ENCODE measurements at places on chromosomes 16 and 17. TPM values are rescaled to one million over a fixed set of nuclear protein-coding genes. Genes with fewer than 3 reads are reported as not detected.
A peak's percentile ranks its signal among the peaks of the same experiment; 100 is the strongest.

GRCh38 chr17:40602445-40603443 lies 37.5 kb upstream of the CCR7 start:
- no peak for DNase-seq

DNA sequence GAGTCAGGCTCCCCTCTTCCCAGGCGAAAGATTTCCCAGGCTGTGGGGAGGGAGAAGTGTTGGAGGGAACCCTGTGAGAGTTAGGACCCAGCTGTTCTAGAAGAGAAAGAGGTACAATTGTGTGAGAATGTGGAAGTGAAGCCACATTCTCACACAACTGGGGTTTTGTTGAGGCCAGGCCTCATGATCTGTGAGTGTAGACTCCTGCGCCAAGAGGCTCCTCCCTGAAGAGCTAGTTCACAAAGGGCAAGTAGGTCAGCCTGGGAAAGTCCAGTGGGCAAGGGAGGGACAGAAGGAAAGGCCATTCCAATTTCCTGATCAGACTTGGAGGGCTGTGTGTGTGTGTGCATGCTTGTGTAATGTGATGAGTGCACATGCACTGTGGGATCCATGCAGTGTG lies 15.2 kb downstream of the CD300LF start:
- no peak for DNase-seq

DNA sequence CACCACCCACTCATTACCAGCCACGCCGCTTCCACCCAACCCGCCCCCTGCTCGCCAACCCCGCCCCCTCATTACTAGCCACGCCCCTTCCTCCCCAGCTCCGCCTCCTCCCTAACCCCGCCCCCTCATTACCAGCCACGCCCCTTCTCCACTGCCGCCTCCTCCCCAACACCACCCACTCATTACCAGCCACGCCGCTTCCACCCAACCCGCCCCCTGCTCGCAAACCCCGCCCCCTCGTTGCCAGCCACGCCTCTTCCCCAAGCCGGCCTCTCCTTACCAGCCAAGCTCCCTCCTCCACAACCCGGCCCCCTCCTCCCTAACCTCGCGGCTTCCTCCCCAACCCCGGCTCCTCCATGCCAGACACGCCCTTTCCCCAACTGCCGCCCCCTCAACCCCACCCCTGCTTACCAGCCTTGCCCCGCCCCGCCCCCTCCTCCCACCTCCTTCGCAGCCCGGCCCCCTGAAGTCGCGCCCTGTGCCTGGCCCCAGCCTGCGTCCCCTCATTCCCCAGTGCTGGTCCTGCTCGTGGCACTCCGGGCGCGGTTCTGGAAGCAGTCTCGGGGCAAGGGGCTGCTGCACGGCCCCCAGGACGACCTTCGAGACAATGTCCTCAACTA lies 7.3 kb downstream of the SLC22A31 start:
- DNase-seq = peak; percentile 75

- no peak for DNase-seq
Observed at GRCh38 chr17:8095361-8095760, 7.8 kb upstream of the ALOX12B start.

GRCh38 chr17:48335858-48336500 lies 94.0 kb downstream of the SKAP1 start:
- DNase-seq = no peak

GRCh38 chr17:78294776-78295175 lies 63.3 kb downstream of the TMEM235 start:
- DNase-seq = no peak

GRCh38 chr17:77884019-77884418 lies 74.5 kb upstream of the TNRC6C start:
- DNase-seq = no peak

GRCh38 chr16:14132696-14133048 lies 61.6 kb downstream of the MRTFB start:
- no peak for DNase-seq

GRCh38 chr16:19486750-19487325 lies 35.1 kb downstream of the GDE1 start:
- DNase-seq = no peak

GRCh38 chr16:11642765-11643116 lies 25.5 kb upstream of the SNN start:
- no peak for DNase-seq

- DNase-seq = no peak
Observed at GRCh38 chr16:83797013-83797412, 10.8 kb upstream of the HSBP1 start.

GRCh38 chr16:88558457-88559442 lies 11.5 kb upstream of the ZC3H18 start:
- peak; percentile 85 for DNase-seq

DNA sequence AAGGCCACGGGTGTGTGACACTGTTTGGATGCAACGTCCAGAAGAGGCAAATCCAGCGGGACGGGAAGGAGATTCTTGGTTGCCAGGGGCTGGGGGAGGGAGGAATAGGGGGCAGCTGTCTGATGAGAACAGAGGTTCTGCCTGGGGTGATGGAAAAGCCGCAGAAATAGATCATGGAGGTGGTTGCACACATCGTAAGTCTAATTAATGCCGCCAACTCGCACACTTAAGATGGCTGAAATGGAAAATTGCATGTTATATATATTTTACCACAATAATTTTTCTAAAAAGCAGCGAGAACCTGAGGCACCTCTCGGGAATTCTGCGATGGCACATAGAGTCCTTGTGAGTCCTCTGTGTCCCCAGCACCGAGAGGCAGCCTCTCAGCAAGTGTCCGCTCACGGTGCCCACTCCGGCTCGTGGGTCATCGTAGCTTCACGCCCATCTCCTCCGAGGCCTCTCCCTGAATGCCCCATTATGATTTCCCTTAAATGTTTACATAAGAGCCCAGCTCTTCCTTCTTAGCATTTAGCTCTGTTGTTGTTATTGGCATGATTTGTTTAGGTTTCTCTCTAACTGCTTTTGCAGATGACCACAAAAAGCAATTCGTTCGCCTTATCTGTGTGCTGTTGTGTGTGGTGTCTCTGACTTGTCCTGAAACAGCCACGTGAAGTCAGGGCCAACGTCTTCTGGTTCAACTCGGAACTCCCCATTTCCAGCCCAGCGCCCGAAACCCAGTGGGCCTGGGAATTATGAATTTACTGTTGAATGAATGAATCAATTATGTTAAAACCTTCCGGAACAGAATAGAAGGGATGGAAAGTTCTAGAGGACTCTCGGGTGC lies 7.7 kb downstream of the WFDC1 start:
- no peak for DNase-seq

- DNase-seq = no peak
Observed at GRCh38 chr17:67157732-67158639, 87.0 kb downstream of the HELZ start.

- no peak for DNase-seq
Observed at GRCh38 chr17:48484850-48485249, 46.0 kb downstream of the HOXB1 start.

DNA sequence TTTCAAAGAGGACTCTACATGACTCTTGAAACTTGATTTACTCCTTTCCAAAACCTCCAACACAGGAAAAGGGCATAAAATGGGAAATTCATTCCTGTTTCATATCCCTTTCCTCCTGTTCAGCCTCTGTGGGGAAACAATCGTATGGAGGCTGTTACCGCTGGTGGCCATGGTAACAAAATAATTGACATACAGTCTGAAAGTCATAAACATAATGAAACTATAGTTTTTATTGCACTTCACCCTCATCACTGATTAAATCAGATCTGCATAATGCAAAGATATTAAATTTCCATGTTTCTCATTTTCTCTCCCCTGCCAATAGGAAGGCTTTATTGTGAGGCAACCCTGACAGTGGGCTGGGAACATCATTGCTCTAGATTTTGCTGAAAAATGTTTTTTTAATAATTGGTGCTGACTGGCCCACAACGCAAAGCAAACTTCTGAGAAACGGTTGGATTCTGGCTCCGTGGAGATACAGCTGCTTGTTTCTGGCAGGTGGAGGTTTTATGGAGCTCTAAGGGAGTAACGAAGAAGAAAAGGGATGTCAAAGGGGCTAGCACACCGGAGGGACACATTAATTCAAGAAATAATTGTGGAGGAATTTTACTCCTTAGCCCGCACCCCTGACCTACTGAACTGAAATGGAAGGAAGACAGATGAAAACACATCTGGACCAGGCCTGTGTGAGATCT lies 154.2 kb upstream of the SHISA6 start:
- DNase-seq = no peak

- no peak for DNase-seq
Observed at GRCh38 chr16:58801838-58802237, 67.7 kb upstream of the GOT2 start.

- DNase-seq = no peak
Observed at GRCh38 chr16:65037556-65037955, 84.3 kb downstream of the CDH11 start.

DNA sequence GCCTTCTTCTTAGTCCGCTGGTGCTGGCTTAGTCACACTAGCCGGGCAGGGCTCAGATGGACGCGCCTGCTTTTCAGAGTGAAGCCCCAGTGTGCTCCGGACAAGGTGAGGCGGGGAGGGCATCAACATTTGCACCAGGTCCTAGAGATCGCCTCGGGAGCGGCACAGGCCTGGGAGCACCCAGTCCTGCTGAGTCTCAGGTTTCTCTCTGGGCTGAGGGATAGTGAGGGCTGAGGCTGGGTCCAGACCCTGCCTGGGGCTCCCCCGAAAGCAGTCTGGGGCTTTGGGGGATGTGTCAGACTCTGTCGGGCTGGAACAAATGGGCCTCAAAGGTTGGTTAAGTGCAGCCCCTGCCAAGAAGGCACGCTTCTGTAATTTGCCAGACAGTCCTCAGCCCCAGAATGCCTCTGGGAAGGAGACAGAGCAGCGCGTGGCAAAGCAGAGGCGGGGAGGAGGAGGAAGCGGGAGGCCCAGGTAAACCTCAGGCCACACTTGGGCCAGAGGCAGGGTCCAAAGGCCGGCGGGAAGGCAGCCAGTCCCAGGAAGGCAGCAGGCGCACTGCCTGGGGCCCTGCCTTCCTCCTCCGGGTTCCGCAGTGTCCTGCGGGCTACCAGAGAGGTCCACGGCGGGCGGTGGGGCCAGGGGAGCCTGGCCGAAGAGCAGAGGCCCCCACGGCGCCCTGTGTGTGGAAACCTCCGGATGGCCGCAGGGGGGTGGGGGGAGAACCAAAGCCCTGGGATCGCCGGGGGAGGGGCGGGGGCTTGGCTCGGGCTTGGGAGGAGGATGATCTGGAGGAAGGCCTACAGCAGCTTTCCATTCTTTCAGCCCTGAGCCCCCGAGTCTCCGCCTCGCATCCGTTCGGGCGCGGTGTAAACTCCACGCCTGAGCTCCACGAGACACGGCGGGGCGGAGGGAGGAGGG lies 39.5 kb upstream of the ATP2A3 start:
- DNase-seq = peak; percentile 94

GRCh38 chr17:42792545-42792944 lies 6.0 kb downstream of the COA3 start:
- no peak for DNase-seq

GRCh38 chr16:50453446-50453845 lies 84.7 kb upstream of the BRD7 start:
- no peak for DNase-seq

DNA sequence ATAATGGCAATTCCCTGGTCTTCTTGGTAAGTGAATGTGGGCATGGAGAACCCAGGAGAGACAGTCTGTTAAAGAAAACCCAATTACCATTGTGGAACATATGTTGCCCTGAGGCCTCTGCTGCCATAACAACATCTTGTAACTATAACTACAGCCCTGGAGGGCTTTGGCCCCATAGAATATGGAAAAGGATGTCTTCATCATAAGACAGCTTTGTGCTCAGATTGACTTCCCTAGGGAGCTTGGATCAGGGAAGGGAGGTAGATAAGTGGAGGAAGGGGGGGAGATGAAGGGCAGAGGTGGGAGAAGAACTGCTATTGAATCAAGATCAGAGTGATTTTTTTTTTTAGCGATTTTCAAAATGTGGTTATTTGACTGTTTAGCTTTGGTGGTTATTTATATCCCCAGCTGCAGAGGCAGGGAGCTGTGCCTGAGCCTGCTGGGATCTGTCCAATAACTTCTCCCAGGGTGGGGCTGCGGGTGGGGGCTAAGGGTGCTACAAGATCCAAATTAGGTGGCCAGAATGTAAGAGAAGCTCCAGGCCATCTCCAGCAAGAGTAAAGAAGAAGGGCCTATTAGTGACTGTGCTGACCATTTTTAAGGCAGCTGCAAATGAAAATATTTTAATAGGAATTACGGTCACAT lies 5.3 kb upstream of the KAT7 start:
- DNase-seq = no peak

GRCh38 chr17:1216217-1217088 lies 36.7 kb upstream of the ABR start:
- no peak for DNase-seq

- peak; percentile 77 for DNase-seq
Observed at GRCh38 chr17:55421179-55421934, at the start of gene MMD. Gene MMD (minus strand): TSS chr17:55421835. CDS start chr17:55421695, 140 bp downstream.

DNA sequence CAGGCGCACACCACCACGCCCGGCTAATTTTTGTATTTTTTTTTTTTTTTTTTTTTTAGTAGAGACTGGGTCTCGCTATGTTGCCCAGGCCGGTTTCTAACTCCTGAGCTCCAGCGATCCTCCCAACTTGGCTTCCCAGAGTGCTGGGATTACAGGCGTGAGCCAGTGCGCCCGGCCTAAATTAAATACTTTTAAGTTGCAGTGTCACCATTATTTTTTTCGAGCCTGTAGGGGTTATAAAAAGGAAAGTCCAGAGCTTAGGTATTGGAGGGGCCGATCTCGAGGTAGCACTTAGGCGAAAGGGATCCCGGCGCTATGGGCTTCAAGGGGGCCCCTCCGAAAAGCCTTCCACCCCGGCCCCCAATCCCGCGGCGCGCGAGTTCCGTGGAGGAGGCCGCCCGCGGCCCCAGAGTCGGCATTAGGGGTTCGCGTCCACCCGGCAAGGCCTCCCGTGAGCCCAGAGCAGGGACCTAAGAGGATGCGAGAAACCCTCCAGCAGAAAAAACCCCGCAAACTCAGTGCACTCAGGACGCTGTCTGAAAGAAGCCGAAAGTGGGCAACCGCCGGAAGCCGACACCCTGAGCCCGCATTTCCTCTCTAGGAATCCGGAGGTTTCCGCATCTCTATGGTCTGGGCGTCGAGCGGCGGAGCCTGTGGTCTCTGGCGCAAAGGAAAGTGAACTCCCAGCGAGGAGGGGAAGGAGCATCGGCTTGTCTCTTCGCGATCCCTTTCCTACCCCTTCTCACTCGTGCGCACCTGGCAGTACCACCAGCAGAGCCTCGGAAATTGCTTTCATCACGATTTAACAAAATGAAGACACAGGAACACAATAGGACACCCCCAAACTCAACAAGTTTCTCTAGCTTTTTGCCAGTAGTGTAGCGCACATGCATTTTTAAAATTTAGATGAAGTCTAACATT lies 14.1 kb upstream of the RGS9 start:
- DNase-seq = peak; percentile 90

The TBX6 gene
- 0.85 TPM for total RNA-seq

The MVP gene
- 450 TPM for total RNA-seq

The PIMREG gene
- total RNA-seq = 4.3 TPM

The METTL22 gene
- 26.8 TPM for total RNA-seq

The TNK1 gene
- 18.0 TPM for total RNA-seq

The SLC2A4 gene
- 1.9 TPM for total RNA-seq

The BAHCC1 gene
- 26.3 TPM for total RNA-seq

The TMEM114 gene
- total RNA-seq = not detected

The LASP1 gene
- 297 TPM for total RNA-seq

The ADGRG3 gene
- 0.82 TPM for total RNA-seq
